Activated T-cell treated with anti-CD3 and anti-CD28 coated beads for 1 hour (primary cell): ENCODE measurements at places on chromosomes 5 and 9.

DNA sequence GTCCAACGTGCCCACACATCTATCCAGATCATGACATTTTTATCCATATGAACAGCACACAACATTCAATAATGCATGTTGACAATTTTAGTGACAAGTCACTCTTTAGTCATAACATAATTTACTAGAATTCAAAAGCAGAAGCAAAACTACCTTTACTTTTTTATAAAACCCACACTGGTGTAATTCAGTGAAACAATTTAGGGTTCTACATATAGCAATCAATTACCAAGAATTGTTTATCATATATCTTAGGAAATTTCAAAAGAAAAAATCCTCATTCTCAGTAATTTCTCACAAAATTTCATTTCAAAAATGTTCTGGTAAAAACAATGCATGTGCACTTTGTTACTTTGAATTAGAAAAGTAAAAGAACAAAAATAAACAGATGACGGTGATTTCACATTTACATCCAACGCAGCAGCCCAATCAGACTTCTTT is 12.6 kb downstream of the AUH start:
- no peak for DNase-seq

DNA sequence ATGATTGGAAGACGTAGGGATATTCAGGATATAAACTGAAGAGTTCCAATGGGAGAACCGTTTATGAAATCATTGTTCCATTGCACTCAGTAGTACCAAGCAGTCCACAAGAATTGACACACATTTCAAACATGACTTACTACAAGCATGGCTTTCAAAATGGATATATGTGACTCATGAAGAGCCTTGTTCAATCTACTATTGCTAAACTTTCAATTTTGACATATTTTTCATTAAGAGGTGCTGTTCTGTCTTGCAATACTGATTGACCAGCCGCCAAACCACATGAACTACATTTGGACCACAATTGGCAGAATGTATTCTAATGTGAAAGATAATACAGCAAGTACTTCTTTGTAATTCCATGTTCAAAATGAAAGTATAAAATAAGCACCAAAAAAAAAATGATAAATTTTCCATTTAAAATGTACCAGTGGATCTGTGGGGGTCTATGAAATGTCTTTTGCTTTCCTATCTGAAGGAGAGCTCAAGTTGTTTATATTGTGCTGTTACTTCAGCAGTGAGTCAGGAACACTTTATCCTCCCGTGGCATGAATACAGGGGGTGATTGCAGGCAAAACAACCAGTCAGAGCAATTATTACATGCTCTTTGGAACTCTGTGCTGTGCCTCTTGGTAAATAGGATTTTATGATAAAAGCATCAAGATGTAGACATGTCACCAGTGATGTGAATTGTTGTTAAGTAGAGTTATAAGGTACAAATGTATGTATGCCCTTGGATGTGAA is 366.0 kb downstream of the ARRDC3 start:
- no peak for DNase-seq

DNA sequence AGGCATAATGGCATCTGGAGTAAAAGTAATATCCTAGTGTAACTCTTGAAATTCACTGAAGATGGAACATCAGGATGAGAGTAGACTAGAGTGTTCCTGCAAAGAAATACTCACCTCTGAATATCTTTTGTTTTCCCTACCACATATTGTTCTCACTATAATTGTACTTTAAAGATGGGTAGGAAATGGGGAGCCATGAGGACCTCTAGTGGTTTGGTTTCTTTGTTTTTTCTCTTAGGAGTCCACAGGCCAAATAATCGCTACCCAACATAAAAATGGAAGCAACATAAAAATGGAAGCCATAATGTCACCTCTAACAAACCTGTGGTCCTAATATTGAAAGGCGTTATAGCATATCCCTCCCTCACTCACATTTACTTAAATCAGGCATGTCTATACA is 2375.8 kb downstream of the MAT2B start:
- no peak for DNase-seq

- DNase-seq, result no peak
These were observed 93.2 kb downstream of the MRPL36 start for GRCh38 chr5:1706428-1706827.

- DNase-seq, result no peak
These were observed 8.4 kb downstream of the SARDH start for GRCh38 chr9:133729617-133730281.

GRCh38 chr9:133075925-133076630 is 14.3 kb downstream of the CEL start:
- no peak for DNase-seq

DNA sequence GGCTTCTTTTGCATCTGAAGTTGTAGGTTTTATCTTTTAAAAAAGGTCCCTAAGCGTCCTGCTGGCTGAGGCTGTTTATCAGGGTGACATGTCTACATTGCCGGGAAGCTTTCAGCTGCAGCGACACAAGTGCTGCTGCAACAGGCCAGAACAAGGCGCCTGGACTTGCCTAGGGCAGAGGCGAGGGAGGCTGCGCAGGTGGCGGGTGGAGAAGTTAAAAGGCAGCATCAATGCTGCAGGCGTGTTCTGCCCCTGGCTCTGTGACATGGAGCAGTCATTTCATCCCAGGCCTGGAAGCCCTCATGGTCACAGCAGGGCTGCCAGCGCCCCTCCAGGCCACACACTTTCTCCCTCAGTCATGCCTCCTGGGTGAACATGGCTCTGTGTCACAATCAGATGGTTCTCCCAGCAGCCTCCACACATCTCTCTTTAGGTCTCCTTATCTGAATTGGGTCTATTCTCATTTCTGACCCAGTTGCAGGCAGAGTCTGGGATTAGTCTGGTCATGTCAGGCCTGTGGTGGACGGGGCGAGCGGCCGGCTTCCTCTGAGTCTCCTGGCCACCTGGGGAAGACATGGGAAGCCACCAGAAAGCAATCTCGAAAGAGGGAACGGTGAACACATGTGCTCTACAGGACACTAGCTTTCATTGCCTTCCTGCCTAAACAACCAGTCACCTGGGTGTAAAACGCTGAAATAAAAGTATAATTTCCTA is 41.3 kb downstream of the IRX2 start:
- no peak for DNase-seq

DNA sequence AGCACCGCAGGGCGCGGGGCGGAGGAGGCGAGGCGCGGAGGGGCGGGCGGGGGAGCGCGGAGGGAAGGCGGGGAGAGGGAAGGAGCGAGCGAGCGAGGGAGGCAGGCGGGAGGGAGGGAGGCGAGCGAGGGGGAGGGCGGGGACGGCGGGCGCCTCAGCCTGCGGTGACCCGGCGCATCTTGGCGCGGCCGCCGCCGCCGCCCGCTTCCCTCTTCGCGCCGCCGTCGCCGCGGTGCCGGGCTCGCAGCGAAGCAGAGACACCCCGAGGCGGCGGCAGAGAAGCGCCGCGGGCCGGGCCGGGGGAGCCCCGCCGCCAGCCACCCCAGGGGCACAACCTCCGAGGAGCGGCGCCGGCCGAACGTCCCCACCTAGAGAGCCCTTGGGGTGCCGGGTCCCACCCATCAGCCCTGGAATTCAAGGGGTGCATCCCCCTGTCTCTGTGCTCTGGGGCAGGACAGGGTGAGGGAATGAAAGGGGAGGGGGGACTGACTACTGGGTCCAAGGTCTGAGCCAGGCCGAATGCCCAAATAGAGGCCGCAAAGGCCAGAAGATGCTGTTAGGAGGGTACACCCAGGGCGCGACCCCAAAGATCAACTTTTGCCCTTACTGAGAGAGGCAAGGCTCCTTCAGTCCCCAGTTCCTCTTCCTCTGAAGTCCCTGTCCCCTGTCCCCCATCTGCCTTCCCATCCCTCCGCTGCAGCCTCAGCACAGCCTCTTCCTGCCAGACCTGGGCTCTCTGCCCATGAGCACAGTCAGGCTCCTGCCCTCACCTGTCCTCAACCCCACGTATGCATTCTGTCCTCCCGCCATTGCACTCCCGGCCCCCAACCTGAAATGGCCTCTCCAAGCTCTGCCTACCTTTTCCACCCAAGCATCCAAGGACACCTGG is at the start of gene ADAMTS2:
TSS of gene ADAMTS2 (minus strand) at position 29 of the 889 bp plus-strand sequence. CDS start 133 bp downstream, outside the sequence.
- no peak for DNase-seq

DNA sequence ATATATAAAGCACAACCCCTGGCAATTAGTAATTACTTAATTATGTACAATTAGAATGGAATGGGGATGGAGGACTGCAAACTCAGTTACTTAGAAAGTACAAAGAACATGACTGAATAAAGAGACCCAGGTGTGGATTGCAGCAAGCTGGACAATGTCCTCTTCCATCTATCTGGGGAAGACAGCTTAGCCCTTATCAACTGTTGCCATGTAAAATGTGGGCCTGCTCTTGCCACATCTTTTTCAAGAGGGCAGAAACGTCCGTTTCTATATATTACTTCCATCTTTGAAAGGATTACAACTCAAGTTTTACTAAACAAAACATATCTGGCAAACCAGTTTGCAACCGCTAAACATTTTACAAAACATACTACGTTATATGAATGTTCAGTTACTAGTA is 26.2 kb downstream of the GOLPH3 start:
- DNase-seq, result no peak

DNA sequence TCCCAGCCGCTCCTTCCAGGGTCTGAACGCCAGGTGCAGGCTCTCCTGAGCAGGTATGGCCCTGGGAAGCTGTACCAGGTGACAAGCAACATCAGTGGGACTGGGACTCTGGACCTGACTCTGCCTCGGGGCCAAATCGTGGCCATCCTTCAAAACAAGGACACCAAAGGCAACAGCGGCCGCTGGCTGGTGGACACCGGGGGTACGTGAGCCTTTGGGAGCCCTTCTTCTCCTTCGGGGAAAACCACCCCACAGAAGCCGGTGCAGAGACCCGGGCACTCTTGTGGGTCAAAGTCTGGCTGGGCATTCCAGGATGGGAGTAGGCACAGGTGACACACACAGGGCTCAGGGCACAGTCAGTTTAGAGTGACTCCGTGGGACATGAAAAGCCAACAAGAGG is 45.8 kb downstream of the ARHGEF37 start:
- no peak for DNase-seq

DNA sequence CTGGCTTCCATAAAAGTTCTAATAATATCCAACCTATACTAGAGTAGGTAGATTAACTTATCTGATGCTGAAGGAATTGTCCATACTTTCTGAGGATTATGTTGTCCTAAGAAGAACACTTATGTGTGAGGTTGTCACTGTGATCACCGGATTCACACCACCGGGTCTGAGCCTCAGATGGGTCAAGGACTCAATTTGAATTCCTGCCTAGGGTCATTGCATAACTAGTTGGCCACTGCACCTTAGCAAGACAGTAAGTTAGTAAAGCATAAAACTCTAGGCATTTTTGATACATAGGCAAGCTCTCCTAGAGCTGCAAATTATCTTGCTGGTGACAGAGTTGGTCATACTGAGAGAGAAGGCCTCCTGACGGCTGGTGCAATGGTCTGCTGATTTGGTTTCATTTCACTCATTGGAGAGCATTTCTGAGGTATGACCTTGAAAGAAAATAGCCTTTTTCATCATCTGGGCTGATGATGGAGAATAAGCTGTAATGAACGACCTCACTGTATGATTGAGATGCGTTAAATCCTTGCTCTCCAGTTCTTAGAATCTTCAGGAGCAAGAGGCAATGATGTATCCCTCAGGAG is 72.0 kb upstream of the CKMT2 start:
- DNase-seq, result no peak

- no peak for DNase-seq
These were observed 46.2 kb downstream of the SPRY4 start for GRCh38 chr5:142278627-142279026.

- no peak for DNase-seq
These were observed 23.7 kb downstream of the MAP3K1 start for GRCh38 chr5:56839062-56839461.

- DNase-seq, result peak; percentile 90
These were observed 53.6 kb downstream of the GPR107 start for GRCh38 chr9:130107234-130107861.

DNA sequence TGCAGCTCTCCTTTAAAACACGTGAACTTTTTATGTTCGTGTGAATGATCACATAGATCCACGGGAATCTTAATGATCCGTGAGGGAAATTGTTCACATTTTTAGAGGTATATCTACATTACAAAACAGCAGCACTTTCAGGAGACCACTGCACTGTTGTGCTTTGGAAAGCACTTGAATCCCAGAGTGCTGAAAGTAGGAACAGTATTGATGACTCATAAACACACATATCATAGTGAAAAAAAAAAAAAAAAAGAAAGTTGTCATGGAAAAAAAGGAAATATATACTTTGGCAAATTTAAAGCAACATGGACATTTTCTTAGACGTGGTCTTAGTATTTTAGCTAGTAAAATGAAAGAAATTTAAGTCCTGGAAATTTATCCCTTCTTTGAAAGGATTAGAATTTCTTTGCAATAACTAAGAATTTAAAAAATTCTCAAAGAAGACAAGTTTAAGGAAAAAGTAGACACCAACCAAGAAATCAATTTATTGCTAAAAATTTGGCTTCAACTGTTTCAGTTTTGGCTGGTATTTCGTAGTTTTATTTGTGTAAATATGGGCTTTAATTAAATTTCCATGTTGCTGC is 55.4 kb downstream of the ADGRV1 start:
- DNase-seq, result no peak

DNA sequence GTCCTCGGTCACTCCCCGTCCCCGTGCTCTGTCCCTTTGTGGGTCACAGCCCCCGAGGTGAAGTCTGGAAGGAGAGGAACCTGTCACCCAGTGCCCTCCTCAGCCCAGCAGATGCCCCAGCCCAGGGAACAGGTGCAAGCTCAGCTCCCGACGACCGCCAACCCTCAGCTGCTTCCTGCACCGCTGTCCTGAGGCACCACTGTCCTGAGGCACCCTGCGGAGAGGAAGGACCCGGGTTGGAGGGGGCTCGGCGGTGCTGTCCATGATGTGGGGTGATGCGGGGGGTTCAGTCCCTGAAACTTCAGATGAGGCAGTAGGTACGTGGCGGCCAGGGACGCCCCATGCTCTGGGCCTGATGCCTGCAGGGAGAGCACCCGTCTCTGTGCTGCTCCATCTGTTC is 81.4 kb downstream of the COL5A1 start:
- DNase-seq, result no peak
